ENCODE measurements at places on chromosomes 2 and 18.

- no peak for DNase-seq
- H3K36me3 ChIP-seq: peaks cover 28% of the 10 kb centered on the region
- no peaks in the 10 kb centered on the region for H3K27me3 ChIP-seq
- no peak overlapping the region for H3K27ac ChIP-seq
- peaks cover 58% of the 10 kb centered on the region for H3K4me1 ChIP-seq
- peak overlapping the region; percentile 90 for H3K4me3 ChIP-seq
Measured at GRCh38 chr18:79684787-79685186, 5.2 kb downstream of the CTDP1 start.

GRCh38 chr2:197248001-197248401, 62.6 kb downstream of the ANKRD44 start:
- H3K27ac ChIP-seq: peak overlapping the region; percentile 50
- peaks cover 65% of the 10 kb centered on the region for H3K4me1 ChIP-seq
- no peaks in the 10 kb centered on the region for H3K27me3 ChIP-seq
- H3K4me3 ChIP-seq: no peak overlapping the region

DNA sequence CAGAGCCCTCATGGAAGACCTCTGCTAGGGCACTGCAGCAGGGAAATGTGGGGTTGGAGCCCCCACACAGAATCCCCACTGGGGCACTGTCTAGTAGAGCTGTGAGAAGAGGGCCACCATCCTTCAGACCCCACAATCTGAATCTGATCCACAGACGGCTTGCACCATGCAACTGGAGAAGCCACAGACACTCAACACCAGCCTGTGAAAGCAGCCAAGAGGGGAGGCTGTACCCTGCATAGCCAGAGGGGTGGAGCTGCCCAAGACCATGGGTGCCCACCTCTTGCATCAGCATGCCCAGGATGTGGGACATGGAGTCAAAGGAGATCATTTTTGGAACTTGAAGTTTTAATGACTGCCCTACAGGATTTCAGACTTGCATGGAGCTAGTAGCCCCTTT, 6.5 kb downstream of the CD226 start:
- H3K4me1 ChIP-seq: peaks cover 51% of the 10 kb centered on the region
- H3K27me3 ChIP-seq: no peaks in the 10 kb centered on the region
- H3K4me3 ChIP-seq: no peak overlapping the region
- H3K36me3 ChIP-seq: peaks cover 94% of the 10 kb centered on the region
- no peak overlapping the region for H3K27ac ChIP-seq

DNA sequence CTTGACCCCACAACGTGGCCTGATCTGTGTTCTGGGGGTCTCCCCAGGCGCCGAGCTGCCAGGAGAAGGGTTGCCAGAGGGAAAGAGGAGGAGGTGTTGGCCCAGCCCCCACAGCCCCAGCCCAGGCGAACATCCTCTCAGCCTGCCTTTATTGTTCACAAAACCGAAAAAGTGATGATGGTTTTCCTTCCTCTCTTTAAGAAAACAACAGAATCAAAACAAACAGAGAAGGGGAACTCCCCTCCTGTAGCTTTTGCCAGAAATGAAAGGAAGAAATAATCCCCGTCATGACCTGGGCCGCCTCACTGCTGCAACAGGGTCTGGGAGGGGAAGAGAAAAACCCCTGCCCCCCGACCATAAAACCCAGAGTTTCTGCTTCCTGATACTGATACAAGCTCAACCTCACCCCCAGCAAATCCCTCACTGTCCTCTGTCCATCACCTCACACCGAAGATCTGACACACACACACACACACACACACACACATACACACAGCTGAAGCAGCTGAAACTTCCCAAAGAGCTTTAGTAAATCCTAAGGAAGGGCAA, 52.0 kb downstream of the ZFP36L2 start:
- peaks cover 1% of the 10 kb centered on the region for H3K36me3 ChIP-seq
- peak overlapping the region; percentile 73 for H3K4me3 ChIP-seq
- peaks cover 75% of the 10 kb centered on the region for H3K4me1 ChIP-seq
- peak; percentile 81 for DNase-seq
- H3K27me3 ChIP-seq: no peaks in the 10 kb centered on the region
- H3K27ac ChIP-seq: peak overlapping the region; percentile 95

DNA sequence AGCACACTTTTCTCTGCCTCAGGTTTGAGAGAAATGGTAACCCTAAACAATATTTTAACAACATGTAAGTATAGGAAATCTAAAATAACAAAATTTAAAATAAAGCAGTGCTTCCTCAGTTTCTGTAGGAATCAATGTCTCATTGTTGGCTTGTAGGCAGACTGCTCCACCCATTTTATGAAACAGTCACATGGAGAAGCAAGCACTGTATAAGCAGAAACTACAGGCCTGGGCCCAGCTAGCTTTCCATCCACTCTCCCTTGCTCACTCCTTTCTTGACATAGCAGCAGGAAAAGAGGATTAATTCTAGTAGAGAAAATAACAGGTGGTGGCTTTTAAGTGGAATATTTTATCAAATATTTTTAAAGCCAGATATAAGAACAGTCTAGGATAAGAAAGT, 97.2 kb downstream of the PLEKHM3 start:
- no peak overlapping the region for H3K4me3 ChIP-seq
- no peaks in the 10 kb centered on the region for H3K36me3 ChIP-seq
- H3K27ac ChIP-seq: no peak overlapping the region
- no peak for DNase-seq
- no peaks in the 10 kb centered on the region for H3K27me3 ChIP-seq

- no peaks in the 10 kb centered on the region for H3K27me3 ChIP-seq
- H3K36me3 ChIP-seq: peaks cover 4% of the 10 kb centered on the region
- DNase-seq: no peak
- no peak overlapping the region for H3K27ac ChIP-seq
- peaks cover 7% of the 10 kb centered on the region for H3K4me1 ChIP-seq
Measured at GRCh38 chr2:231429152-231429551, 33.6 kb downstream of the B3GNT7 start.

- H3K27ac ChIP-seq: no peak overlapping the region
- H3K4me3 ChIP-seq: no peak overlapping the region
- no peaks in the 10 kb centered on the region for H3K27me3 ChIP-seq
- no peak for DNase-seq
- H3K4me1 ChIP-seq: no peaks in the 10 kb centered on the region
- no peaks in the 10 kb centered on the region for H3K36me3 ChIP-seq
Measured at GRCh38 chr2:52368141-52368540, 1336.2 kb upstream of the NRXN1 start.
